Activated CD8-positive, alpha-beta T cell treated with anti-CD3 and anti-CD28 coated beads, Interleukin-2, amount 10 ng/mL, durations not matched to agents 7 days and 5 days (primary cell): ENCODE measurements at places on chromosomes 6 and 20.

GRCh38 chr20:21272679-21273078, 30.5 kb upstream of the XRN2 start:
- H3K36me3 ChIP-seq = no peaks in the 10 kb centered on the region
- no peak overlapping the region for H3K27ac ChIP-seq
- H3K27me3 ChIP-seq = peaks cover 6% of the 10 kb centered on the region
- H3K4me3 ChIP-seq = no peak overlapping the region

DNA sequence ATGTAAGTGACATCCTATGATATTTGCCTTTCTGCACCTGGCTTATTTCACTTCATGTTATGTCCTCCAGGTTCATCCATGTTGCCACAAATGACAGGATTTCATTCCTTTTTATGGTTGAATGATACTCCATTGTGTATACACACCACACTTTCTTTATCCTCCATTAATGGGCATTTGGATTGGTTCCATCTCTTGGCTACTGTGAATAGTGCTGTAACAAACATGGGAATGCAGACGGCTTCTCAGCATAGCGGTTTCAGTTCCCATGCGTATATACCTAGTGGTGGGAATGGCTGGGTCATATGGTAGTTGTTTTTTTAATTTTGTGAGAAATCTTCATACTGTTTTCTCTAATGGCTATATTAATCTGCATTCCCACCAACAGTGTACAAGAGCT, 14.8 kb downstream of the MTHFD1L start:
- H3K36me3 ChIP-seq = peaks cover 47% of the 10 kb centered on the region
- H3K4me3 ChIP-seq = no peak overlapping the region
- DNase-seq = no peak
- peaks cover 15% of the 10 kb centered on the region for H3K4me1 ChIP-seq
- no peaks in the 10 kb centered on the region for H3K27me3 ChIP-seq

DNA sequence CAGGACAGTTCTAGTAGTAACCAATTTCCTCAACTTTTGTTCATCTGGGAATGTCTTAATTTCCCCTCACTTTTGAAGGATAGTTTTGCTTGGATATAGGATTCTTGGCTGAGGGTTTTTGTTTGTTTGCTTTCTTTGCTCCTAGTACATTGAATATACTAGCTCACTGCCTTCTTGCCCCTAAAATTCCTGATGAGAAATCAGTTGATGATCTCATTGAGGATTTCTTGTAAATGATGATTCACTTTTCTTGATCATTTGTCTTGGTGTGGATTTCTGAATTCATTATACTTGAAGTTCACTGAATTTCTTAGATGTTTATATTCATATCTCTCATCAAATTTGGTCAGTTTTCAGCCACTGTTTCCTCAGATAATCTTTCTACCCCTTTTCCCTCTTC, 49.1 kb upstream of the PRDM1 start:
- H3K4me3 ChIP-seq = no peak overlapping the region
- H3K27me3 ChIP-seq = no peaks in the 10 kb centered on the region
- peaks cover 10% of the 10 kb centered on the region for H3K36me3 ChIP-seq
- peaks cover 9% of the 10 kb centered on the region for H3K4me1 ChIP-seq

DNA sequence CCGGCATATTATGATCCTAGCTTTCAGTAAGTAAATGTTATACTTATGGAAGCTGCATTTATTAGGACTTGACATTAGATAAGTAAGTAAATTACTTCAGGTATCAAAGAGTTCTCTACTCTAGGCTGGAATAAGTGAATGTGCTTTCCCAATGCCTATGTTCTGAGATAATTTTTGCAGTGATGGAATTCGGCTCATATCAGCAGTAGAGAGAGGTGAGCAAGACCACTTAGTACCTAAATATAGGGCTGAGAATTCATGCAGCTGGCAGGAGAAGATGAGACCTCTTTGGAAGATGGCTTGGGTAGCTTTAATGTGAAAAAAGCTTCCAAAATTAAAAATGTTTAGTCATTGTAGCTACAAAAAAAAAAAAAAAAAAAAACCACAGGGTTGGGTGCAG, 13.3 kb upstream of the BEND3 start:
- peaks cover 10% of the 10 kb centered on the region for H3K4me1 ChIP-seq
- H3K27ac ChIP-seq = no peak overlapping the region
- no peak for DNase-seq
- H3K36me3 ChIP-seq = no peaks in the 10 kb centered on the region
- no peaks in the 10 kb centered on the region for H3K27me3 ChIP-seq

DNA sequence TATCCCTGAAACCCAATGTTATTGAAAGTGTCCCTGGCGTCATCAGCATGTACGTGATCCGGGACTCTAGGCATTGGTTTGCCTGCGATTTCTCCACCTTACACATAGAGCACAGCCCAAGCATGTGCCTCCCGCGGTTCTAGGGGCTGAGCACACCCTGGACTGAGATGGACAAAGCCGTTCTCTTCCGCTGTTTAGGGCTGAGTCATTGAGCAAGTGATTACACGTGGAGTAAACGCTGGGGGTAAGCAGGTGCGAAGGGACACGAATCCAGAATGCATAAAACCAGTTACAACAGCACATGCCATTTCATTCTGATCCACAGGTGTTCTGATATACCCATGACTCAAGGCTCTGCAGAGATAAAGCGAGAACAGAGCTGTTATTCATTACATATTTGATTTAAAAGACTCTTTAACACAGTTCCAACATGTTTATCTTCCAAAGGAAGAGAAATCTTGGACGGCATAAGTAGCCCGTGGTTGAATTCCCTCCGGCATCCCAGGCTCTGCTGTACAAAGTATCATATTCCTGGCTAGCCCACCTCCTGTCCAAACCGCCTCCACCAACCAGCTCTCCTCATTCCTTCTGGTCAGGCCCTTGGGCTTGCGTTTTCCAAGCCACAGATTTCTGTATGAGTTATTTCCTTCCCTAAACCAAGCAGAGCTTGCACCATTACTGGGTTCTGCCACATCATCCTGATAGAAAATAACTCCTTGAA, 36.1 kb upstream of the THBS2 start:
- DNase-seq = no peak
- no peak overlapping the region for H3K27ac ChIP-seq
- no peaks in the 10 kb centered on the region for H3K4me1 ChIP-seq
- H3K36me3 ChIP-seq = no peaks in the 10 kb centered on the region
- H3K4me3 ChIP-seq = no peak overlapping the region
- H3K27me3 ChIP-seq = no peaks in the 10 kb centered on the region

DNA sequence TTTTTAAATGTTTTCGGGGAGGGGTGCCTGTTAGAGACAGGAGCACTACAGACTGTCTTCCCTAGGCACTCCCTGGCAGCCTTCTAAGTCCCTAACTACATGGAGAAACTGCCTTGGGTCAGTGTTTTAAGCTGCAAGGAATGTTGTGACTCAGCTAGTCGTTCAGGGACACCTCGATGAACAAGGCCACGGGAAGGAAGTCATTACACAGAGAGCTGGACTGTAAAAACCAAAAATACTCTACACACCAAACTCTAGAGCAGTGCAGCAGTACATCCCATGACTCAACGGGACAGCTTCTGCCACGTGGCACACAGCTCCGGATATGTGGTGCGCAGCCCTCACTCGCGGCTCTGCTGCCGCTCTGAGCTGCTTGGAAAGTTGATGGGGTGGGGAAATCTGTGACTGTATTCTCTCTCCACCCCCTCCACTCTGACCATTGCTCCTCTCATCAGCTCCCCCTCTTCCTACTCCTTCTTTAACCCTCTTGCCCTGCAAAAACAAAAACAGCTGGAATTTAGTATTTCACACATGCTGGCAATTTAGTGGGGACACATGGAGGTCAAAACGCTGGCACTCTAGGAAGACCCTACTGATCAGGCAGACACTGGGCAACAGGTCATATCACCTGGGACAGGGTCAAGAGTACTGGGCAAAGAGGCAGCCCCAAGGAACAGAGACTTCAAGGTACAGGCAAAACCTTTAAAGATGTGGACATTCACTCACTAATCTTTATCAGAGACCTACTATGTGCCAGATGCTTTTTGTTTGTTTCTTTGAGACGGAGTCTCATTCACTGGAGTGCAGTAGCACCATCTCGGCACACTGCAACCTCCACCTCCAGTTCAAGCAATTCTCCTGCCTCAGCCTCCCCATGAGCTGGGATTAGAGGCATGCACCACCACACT, 10.9 kb upstream of the LPIN3 start:
- no peaks in the 10 kb centered on the region for H3K36me3 ChIP-seq
- peak overlapping the region; percentile 73 for H3K27ac ChIP-seq
- peaks cover 4% of the 10 kb centered on the region for H3K27me3 ChIP-seq

DNA sequence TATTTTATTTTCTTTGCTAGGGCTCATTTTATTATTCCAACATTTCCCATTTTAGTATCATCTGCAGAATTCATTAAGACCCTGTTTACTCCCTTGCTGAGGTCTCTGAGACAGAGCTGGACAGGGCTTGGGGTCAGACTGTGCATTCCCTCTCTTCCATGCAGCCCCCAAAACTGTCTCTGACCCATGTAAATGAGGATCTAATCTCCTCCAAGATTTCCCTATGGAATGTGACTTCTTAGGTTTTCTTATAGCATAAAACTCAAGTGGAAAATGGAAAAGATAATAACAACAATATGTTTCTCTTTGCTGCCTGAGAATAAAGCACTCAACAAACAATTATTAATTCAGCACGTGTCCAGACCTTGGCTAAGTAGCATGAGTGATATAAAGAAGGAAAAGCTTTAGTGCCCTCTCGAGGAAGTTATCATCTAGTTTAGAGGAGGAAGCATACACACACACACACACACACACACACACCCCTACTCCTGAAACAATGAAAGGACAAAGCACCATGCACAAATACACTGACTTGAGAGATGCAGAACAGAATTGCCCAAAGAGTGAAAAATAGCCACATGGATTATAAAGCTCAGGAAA, 815.5 kb downstream of the BCKDHB start:
- H3K27ac ChIP-seq = no peak overlapping the region
- no peaks in the 10 kb centered on the region for H3K27me3 ChIP-seq
- no peak overlapping the region for H3K4me3 ChIP-seq
- H3K4me1 ChIP-seq = no peaks in the 10 kb centered on the region
- no peaks in the 10 kb centered on the region for H3K36me3 ChIP-seq

- no peak overlapping the region for H3K27ac ChIP-seq
- H3K4me3 ChIP-seq = no peak overlapping the region
- H3K4me1 ChIP-seq = no peaks in the 10 kb centered on the region
- H3K27me3 ChIP-seq = peaks cover 10% of the 10 kb centered on the region
Observed at GRCh38 chr6:40779409-40779808, 192.2 kb upstream of the LRFN2 start.

DNA sequence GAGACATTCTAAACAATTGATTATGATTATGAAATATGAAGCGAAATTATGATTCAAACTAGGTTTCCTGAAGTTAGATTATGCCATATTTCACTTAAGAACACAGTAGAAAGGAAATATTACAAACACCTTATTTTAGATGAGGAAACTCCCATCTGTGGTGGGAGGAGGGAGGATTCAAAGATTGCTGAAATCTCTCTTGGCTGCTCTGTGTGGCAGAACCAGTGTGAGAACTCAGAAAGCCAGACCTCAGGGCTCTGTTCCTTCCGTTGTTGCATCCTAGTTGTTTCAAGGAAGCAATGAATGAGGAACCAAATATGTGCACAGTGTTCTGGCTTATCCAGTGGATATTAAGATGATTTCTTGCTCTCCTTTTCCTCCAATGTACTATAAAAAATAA, 2.1 kb downstream of the TAAR5 start:
- H3K4me3 ChIP-seq = no peak overlapping the region
- peaks cover 10% of the 10 kb centered on the region for H3K27me3 ChIP-seq
- H3K4me1 ChIP-seq = no peaks in the 10 kb centered on the region
- no peak overlapping the region for H3K27ac ChIP-seq

DNA sequence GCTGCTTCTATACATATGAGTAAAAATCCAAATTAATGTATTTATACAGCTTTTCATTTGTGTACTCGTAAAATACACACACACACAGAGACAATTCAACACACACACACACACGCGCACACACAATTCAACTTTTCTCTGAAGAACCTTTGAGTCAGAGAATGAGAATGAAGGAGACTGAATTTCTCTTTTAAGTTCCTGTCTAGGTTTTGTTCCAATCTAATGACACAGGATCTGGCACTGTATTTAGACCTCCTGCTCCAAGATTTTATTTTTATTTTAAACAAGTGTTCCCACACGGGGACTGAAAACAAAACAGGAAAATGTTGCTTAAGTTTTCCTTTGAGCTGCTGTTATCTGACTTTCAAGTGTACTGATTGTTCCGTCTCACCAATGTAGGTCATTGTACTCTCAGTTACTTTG, 250.8 kb downstream of the LAMA2 start:
- H3K27ac ChIP-seq = no peak overlapping the region
- peaks cover 3% of the 10 kb centered on the region for H3K27me3 ChIP-seq
- H3K36me3 ChIP-seq = no peaks in the 10 kb centered on the region
- H3K4me1 ChIP-seq = no peaks in the 10 kb centered on the region
- no peak overlapping the region for H3K4me3 ChIP-seq

GRCh38 chr20:661474-662270, 8.7 kb upstream of the SRXN1 start:
- H3K4me3 ChIP-seq = no peak overlapping the region
- H3K4me1 ChIP-seq = peaks cover 8% of the 10 kb centered on the region
- H3K27me3 ChIP-seq = peaks cover 64% of the 10 kb centered on the region
- H3K27ac ChIP-seq = no peak overlapping the region
- DNase-seq = no peak

DNA sequence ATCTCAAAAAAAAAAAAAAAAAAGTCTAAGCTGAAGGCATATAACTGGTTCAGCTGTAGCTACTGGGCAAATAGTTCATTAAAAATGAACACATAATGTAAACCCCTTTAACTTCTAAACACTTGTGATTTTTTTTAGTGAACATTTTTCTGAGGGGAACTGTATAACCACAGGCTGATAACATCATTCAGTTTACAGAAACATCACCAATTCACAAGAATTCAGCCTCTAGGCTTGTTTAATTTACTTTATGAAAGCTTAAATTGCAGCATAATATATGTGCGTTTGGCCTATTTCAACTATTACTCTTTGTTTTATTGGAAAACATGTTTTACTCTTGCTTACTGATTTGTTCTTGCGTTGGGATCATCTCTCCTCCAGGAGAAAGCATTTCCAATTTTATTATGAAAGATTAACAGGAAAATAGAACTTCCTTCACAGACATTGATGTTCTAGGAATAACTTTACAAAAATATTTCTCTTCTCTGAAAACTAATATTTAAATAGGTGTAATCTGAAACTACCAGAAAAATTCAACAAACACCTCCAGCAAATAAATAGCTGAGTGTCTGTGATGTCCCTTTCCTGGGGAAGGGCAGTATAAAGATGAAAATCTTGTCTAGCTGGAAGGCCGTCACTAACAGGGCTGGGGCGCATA, 284.5 kb downstream of the UST start:
- peaks cover 68% of the 10 kb centered on the region for H3K4me1 ChIP-seq
- H3K27me3 ChIP-seq = no peaks in the 10 kb centered on the region
- no peak for DNase-seq

DNA sequence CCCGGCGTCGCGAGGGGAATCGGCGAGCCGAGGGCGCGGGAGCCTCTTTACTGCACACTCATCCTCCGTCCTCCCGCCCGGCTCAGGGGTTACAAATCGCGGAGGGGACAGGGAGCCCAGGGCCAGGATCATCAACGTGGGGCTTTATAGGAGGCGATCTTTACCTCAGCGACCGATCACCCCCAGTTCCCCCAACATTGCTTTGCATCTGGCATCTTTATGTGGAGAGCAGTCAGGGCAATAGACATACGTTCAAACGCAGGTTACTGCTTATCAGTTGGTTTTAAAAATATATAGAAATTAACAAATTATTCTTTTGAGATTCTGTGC, 634 bp downstream of the HSF2 start:
- DNase-seq = no peak
- peak overlapping the region; percentile 96 for H3K27ac ChIP-seq
- H3K4me1 ChIP-seq = peaks cover 36% of the 10 kb centered on the region
- no peaks in the 10 kb centered on the region for H3K27me3 ChIP-seq
- H3K36me3 ChIP-seq = peaks cover 11% of the 10 kb centered on the region
- peak overlapping the region; percentile 98 for H3K4me3 ChIP-seq
